ENCODE measurements at places on chromosomes 7 and 10.

DNA sequence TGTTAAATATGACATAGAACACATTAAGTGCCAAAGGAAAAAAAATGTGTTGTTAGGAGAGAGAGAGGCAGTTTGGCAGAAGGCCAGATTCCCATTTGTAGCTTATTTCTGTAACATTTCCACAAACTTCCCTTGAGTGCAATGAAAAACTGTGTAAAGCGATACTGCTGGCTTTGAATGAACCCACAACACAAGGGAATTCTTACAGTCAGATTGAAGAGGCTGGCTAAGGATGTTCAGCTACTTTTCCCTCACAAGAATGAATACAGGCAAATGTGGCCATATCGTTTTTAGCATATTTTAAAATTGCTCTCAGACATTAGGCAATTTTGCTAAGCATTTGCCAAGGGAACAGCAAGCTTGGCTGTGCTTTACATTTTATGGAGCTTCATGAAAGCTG lies 614.1 kb upstream of the FZD8 start:
- DNase-seq: peak; percentile 59

- peak; percentile 33 for DNase-seq
These were observed 85.3 kb upstream of the CCDC6 start for GRCh38 chr10:59991661-59992060.

DNA sequence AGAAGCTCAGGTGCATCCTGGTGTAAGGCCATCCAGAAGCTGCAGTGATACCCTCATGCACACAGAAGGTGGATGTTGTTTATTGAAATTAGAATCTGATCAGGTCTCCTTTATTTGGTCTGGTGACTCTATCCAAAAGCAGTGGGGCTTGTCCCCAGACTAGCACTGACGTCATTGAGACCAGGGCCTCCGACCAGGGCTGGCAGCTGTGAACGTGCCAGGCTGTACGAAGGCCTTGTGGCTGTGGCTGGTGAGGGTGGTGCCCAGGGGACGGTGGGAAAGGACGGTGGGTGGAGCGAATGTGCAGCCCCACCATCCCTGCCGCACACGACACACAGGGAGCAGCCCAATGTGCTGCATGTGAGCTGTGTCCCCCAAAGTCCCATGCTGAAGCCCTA lies 160.0 kb downstream of the ADARB2 start:
- no peak for DNase-seq

DNA sequence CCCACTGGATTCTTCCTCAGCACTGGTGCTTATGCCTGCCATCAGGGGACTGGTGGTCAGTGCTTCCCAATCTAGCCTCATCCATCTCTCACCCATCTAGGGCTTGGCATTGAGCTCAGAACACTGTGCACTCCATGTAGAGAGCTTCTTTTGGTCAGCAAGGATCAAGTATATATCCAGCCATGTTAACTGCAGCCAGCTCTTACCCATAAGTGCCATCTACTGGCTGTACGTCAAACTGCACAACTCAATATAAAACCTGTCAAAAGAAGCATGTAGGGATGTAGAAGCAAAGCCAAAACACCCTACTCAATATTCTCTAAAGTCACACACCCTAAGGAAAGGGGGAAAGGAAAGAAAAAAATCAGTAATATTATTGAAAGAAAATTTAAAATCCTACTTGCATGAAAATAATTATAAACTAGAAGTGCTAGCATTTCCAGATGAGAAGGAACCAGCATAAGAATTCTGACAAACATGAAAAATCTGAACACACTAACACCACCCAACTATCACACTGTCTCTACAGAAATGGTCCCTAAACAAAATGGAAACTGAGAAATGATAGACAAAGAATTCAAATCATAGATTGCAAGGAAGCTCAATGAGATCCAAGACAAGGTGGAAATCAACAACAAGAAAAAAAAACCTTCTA lies 531.1 kb upstream of the STEAP1 start:
- DNase-seq: peak; percentile 40

GRCh38 chr7:47454069-47454973 lies 127.6 kb downstream of the TNS3 start:
- DNase-seq: no peak

DNA sequence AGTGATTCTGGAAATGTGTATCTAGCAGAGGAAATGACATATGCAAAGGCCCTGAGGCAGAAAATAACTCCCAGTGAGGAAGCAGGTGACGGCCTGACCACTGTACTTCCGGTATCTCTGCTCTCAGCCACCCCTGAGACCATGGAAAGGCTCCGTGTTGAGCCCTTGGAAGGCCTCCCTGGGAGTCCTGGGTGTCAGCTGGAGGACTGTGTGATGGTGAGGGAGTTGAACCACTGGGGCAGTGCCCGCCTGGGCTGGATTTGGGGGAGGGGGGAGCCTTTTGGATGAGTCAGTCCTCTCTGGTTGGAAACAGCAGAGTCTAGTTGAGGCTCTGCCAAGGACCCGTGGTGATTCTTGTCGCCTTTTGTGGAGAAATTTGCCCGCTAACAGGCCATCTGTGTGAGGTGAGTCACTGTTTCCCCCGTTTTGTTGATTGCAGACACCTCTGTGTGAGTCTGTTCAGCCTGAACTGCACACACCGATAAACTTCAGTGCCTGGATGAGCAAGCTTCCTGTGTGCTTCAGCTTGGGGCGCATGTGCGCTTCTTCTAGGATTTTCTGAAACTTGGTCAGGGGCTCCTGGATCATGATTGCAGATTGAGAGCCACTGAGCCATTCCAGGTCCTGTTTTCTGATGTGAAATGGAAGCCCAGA lies 98.6 kb downstream of the GRK5 start:
- peak; percentile 98 for DNase-seq

DNA sequence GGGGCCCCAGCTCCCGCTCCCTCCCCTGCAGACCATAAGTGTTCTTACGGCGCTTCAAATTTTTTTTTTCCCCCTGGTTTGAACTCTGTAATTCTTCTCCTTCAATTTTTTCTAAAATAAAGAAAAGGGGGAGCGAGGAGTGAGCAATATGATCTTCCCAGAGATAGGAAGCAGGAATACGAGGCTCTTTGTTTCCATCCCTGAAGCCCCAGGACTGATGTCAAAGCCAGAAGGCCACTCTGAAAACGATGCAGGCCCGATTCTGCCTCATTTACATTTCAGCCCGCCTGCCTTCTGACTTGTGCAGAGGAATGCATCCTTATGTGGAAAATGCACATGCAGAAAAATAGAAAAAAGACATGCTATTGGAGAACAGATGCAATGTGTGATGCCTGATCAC lies 401.5 kb upstream of the MKI67 start:
- no peak for DNase-seq
